Activated CD4-positive, alpha-beta T cell treated with anti-CD3 and anti-CD28 coated beads for 1 hour (primary cell): ENCODE measurements at places on chromosomes 6 and 20.

GRCh38 chr6:89952686-89953085 is 58.4 kb downstream of the GJA10 start:
- peak; percentile 41 for DNase-seq

GRCh38 chr20:48841196-48841874 is 13.5 kb upstream of the PREX1 start:
- no peak for DNase-seq

DNA sequence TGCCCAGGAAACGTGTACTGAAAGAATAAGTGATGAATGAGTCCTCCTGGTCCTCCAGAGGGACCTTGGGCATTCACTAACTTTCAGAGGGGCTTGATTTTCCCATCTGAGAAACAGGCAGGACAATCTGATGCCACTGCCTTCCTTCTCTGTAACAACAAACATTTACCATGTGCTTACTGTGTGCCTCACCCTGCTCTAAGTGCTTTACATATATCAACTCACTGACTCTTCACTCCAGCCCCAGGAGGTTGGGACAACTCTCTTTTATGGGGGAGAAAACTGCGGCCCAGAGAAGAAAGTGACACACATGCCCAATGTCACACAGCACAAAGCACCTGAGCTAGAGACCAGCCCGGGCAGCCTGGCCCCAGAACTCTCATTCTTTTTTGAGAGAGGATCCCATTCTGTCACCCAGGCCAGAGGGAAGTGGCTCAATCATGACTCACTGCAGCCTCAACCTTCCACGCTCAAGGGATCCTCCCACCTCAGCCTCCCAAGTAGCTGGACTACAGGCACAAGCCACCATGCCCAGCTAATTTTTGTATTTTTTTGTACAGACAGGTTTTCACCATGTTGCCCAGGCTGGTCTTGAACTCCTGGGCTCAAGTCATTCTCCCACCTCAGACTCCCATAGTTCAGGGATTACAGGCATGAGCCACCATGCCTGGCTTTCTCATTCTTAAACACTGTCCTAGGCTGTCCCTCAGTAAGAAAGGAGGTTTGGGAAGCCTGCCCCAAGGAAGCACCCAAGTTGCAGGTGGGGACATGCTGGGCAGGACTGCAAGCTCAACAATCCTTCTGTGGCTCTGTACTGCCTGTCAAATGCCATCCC is 38.0 kb downstream of the NOL4L start:
- DNase-seq, result no peak

GRCh38 chr6:43717389-43717788 is 29.8 kb upstream of the MRPS18A start:
- DNase-seq, result no peak

DNA sequence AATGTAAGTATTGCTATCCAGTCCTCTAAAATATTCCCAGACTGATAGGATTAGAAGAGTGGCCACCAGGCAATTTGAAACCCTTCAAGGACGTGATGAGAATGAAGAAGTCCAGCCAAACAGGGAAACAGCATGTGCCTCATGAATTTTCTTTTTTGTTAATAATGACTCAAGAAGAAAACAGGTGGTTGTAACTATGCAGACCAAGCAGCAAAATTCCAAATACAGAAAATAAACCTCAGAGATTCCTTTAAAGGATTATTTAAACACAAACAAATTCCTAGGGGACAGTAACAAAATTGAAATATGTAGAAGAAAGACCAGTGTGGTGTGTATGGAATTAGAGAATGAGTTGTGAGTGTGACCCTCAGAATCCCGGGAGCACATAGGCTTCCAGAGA is 239.2 kb downstream of the KCNQ5 start:
- no peak for DNase-seq

- no peak for DNase-seq
Observed at GRCh38 chr20:1652104-1652503, 5.5 kb downstream of the SIRPG start.

- DNase-seq, result no peak
Observed at GRCh38 chr20:44993343-44993742, 27.0 kb downstream of the STK4 start.

DNA sequence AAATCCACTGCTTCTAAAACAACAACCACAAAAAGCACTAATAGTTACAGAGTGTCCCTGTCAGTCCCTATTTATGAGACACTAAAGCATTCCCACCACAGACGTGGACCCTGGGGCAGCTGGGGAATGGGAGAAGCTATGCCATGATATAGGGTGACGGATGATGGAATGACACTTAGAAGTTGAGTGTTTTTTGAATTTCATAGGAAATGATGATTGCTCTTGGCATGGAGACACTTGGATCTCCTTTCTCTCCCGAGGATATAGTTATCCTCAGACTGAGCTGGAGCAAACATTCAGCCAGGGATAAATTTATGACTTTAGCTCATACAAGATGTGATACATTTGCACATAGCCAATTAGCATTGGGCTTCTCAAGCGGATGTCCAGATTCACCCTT is 151.2 kb downstream of the EDN3 start:
- DNase-seq, result no peak

DNA sequence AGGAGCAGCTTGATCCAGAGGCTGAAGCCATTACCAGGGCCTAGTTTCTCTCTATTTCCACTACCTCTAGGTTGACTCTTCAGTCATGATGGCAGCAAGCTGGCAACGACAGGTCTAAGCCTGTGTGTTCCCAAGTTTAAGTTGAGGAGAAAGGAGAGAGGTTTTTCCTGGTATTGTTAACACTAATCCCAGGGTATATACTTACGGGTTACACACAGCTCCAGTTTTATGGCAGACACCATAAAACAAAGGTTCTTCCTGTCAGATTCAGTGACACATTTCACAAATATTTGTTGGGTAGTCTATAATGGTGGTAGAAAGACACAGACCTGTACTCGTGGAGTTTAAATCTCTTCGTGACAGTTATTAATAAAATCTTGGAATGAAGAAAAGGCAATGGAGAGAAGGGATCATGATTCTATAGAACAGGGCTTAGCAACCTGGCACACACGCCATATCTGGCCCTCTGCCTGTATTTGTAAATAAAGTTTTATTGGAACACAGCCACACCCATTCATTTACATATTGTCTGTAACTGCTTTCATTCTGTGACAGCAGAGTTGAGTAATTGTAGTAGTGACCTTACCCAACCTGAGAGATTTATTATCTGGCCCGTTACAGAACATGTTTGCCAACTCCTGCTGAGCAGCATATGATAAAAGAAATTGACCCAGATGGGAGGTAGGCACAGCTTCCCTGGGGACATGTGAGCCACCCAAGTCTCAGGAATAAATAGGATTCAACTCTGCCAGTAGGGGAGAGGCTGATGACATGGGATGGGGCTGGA is 323.3 kb downstream of the CDH4 start:
- no peak for DNase-seq

GRCh38 chr6:119308048-119308570 is 41.5 kb downstream of the MAN1A1 start:
- no peak for DNase-seq

- DNase-seq, result no peak
Observed at GRCh38 chr20:2114990-2115681, 13.5 kb downstream of the STK35 start.

- DNase-seq, result no peak
Observed at GRCh38 chr20:2750491-2751251, 49.8 kb downstream of the CPXM1 start.

- no peak for DNase-seq
Observed at GRCh38 chr6:11432713-11433450, 104.7 kb upstream of the TMEM170B start.

DNA sequence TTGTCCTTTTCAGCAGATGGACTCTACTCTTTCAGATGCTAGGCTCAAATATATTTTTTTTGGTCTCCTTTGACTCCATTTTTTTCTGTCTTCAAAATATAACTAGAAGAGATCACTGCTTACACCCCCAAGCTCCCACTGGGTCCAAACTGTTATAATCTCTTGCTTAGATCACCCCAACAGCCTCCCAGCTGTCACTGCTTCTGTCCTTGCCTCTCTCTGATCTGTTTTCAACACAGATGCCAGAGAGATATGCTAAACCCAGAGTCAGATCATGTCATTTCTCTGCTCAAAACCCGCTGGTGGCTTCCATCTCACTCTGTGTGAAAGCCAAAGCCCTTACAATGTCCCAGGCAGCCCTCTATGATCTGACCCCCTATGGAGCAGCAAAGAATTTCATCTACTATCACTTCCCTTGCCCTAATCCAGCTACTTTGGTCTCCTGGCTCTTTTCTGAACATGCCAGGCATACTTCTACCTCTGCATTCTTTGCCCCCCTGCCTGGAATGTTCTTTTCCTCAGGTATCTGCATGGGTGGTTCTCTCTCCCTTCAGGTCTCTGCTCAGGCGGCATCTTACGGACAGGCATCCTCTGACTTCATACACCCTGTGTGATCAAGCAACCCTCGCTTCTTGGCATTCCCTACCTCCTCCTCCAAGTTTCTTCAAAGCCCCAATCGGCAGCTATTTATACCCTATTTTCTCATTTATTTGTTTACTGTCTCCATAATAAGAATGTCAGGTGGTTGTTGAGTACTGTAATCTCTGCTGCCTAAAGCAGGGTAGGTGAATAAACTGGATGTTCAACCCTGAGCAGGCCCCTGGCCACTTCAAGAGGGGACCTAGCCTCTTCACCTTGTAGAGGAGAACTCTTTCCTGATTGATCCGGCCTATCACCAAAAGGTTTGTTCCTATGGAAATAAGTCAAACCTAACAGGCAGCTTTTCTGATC is 43.6 kb upstream of the SLC4A11 start:
- no peak for DNase-seq

- DNase-seq, result no peak
Observed at GRCh38 chr20:56614196-56614595, 14.9 kb upstream of the TFAP2C start.

GRCh38 chr6:116463301-116463700 is 2.1 kb downstream of the CALHM6 start:
- DNase-seq, result no peak

DNA sequence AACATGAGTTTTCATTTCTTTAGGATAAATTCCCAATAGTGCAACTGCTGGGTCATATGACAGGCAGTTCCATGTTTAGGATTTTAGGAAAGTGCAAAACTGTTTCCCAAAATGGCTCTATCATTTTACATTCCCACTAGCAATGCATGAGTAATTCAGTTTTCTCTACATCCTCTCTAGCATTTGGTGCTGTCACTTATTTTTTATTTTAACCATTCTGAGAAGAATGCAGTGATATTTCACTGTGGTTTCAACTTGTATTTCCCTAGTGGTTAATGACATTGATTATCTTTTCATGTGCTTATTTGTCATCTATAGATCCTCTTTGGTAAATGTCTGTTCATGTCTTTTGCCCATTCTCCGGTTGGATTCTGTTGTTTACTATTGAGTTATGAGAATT is 82.7 kb downstream of the PHIP start:
- no peak for DNase-seq

- no peak for DNase-seq
Observed at GRCh38 chr6:15793288-15793687, 130.5 kb upstream of the DTNBP1 start.

DNA sequence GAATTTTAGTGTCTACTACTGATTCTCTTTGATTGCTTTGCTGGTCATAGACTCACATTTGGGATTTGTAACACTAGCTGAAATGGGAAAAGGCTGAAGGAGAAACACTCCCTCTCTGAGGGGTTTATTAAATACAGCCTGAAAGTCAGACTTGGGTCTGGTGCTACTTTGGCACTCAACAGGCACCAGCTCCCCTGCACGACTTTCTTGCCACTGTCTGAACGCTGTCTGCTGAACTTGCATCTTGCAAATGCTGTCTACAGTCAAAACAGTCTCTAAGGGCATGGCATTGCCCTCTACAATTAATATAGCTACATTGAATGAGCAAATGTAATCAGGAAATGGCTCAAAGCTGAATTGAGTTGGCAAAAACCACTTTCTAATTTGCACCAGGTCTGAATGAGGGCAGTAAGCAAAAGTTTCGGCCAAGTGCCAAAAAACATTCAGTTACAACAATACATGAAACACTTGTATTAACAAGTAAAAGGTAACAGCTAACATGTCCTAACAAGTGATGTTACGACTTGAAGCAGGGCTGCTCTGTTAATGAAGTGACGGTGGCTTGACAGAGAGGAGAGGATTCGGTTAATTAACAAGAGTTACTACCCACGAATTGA is 119.5 kb downstream of the FOXC1 start:
- no peak for DNase-seq

GRCh38 chr20:32966881-32967781 is 37.1 kb downstream of the SUN5 start:
- peak; percentile 11 for DNase-seq

- DNase-seq, result no peak
Observed at GRCh38 chr6:34834789-34835518, 43.1 kb downstream of the BLTP3A start.

GRCh38 chr6:83378621-83379388 is 52.0 kb downstream of the ME1 start:
- no peak for DNase-seq

DNA sequence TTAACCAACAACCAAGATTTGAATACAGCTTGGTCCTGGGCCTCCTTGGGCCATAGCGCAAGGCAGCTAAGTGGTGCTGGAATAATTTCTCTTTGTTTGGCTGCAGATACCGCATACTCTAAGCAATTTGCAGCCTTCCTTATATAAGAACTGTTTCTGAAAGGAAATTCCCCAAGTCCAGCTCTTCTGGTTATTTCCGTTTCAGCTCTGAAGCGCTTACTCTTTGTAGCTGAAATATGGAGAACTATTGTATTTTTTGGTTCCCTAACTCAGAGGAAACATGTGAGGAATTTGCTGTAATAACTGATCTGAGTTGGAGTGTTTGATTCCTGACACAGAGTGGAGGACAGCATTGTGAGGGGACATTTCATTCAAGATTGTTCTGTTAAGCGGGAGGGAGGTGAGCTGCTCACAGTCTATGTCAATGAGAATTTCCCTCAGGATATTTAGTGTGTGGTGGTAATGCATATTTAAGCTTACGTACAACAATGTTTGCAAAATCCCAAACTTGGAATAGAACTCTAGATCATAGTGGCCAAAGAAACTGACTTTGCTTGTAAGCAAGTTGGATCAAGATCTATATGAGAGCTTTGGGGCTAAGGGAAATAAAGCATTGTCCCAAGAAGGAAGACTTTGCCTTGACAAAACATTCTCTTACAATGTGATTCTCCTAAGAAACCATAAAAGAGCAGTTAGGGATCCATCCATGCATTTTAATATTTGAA is 576.6 kb upstream of the FLRT3 start:
- no peak for DNase-seq

DNA sequence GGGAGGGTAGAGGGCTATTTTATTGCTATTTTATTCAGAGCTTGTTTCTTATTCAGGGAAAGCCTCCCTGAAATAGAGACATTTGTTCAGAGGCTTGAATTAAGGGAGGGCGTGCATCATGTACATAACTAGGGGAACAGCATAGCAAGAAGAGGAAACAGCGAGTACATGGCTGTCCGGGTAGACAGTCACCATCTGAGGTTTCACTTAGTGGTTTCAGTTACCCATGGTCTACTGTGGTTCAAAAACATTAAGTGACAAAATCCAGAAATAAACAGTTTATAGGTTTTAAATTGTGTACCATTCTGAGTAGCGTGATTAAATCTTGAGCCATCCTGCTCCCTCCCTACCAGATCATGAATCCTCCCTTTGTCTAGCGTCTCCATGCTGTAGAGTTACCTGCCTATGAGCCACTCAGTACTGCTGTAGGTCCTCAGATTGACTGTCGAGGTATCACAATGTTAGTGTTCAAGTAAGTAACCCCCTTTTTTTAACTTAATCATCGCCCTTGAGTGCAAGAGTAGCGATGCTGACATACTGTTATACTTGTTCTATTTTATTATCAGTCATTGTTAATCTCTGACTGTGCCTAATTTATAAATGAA is 791.5 kb downstream of the TFAP2A start:
- DNase-seq, result no peak
